ENCODE measurements at places on chromosomes 5 and 9. TPM values are rescaled to one million over a fixed set of nuclear protein-coding genes. Genes with fewer than 3 reads are reported as not detected.

ERAP2 gene
- total RNA-seq: 0.13 TPM

GABRA1 gene
- total RNA-seq: 0.48 TPM

GRIN1 gene
- 6.6 TPM for total RNA-seq

GRCh38 chr9:13278368-13279246 is 885 bp downstream of the MPDZ start:
- H3K4me1 ChIP-seq: peaks cover 22% of the 10 kb centered on the region
- H3K27me3 ChIP-seq: no peaks in the 10 kb centered on the region
- H3K4me3 ChIP-seq: peak overlapping the region; percentile 95

DNA sequence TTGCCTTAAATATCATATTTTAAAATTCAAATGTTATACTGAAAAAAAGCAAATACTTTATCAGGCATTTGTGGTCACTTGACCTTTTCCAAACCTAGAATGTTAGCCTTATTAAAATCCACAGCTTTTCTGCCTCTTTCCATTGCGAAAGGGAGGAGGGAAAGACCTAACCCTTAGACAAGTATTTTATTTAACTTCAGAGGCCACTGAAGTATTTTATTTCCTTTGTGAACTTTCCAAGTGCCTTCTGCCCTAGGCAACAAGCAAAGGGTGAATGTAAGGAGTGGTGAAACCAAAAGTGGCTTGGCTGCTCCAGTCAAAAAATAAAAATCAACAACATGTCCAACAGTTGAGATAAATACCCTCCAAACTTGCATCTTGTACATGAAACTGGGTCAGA is 376.1 kb downstream of the EFNA5 start:
- no peak for DNase-seq
- peaks cover 16% of the 10 kb centered on the region for H3K4me1 ChIP-seq
- H3K27ac ChIP-seq: no peak overlapping the region
- H3K36me3 ChIP-seq: no peaks in the 10 kb centered on the region

DNA sequence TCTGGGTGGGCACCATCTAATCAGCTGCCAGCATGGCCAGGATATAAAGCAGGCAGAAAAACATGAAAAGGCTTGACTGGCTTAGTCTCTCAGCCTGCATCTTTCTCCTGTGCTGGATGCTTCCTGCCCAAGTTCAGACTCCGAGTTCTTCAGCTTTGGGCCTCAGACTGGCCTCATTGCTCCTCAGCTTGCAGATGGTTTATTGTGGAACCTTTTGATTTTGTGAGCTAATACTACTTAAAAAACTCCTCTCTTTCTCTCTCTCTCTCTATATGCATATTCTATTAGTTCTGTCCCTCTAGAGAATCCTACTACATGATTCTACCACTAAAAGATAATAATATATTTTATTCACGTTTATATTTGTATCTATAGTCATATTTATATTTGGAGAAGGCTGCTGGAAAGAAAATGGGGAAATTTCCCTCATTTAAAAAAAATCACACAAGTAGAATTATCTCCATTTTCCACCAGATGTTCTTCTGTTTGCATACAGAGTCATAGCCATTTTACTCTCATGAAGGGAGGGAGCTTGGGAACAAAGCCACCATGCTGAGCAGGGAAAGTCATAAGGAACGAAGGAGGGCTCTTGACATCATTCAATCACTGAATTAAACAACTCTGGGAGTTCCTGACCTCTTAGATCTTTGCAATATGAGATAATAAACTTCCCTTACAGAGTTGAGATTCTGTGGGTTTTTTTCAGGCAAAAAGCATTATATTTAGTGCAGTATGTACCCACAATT is 1137.4 kb upstream of the CDH18 start:
- H3K27ac ChIP-seq: no peak overlapping the region
- no peaks in the 10 kb centered on the region for H3K27me3 ChIP-seq
- peaks cover 6% of the 10 kb centered on the region for H3K4me1 ChIP-seq
- H3K36me3 ChIP-seq: peaks cover 7% of the 10 kb centered on the region
- no peak overlapping the region for H3K4me3 ChIP-seq

- H3K36me3 ChIP-seq: peaks cover 3% of the 10 kb centered on the region
- H3K27ac ChIP-seq: no peak overlapping the region
- DNase-seq: no peak
- no peak overlapping the region for H3K4me3 ChIP-seq
- H3K27me3 ChIP-seq: no peaks in the 10 kb centered on the region
Measured at GRCh38 chr9:124511891-124512805, 4.9 kb upstream of the NR5A1 start.

DNA sequence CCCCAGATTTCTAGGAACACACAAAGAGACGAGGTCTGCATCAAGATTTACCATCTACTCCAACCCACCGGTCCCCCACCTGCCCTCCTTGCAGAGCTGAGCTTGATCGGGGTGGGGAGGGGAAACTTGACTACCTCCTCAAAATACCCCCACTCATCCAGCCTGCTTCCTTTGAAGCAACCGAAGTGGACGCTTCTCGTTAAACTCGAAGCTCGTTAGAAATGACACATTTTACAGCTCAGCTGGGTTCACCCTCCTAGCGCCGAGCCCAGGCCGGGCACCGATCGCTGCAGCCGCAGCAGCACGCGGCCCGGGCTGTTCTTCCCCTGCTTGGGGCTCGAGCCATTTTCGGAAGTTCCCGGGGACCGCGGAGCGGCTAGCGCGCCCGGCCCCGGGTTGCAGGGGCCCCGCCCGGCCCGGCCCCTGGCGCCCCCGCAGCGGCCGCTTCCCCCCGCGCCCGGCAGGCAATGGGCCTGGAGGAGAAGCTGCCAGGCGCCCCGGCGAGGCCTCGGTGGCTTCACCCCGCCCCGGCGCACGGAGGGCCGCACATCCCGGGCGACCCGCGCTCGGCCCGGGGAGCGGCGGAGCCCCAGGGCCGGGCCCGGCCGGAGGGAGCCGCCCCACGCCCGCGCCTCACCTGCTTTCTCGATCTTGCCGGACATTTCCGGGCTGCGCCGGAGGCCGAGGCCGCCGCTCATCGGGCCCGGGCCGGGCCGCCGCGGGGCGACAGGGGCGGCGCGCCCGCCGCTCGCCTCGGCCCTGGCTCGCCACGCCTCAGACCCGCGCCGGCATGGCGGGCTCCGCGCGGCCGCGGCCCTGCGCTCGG is 530 bp downstream of the RAPGEF1 start:
- peak overlapping the region; percentile 89 for H3K4me3 ChIP-seq
- peak; percentile 47 for DNase-seq
- H3K27me3 ChIP-seq: no peaks in the 10 kb centered on the region

GRCh38 chr5:126692971-126693370 is 84.0 kb upstream of the LMNB1 start:
- no peak overlapping the region for H3K4me3 ChIP-seq
- DNase-seq: no peak
- no peaks in the 10 kb centered on the region for H3K36me3 ChIP-seq
- H3K27ac ChIP-seq: no peak overlapping the region
- no peaks in the 10 kb centered on the region for H3K27me3 ChIP-seq

All from WTC11 (cell line).